Fibroblast of skin of scalp (primary cell): ENCODE measurements at places on chromosomes 1 and 21.

GRCh38 chr1:118773656-118774055 lies 214.5 kb downstream of the TBX15 start:
- DNase-seq = peak; percentile 11

DNA sequence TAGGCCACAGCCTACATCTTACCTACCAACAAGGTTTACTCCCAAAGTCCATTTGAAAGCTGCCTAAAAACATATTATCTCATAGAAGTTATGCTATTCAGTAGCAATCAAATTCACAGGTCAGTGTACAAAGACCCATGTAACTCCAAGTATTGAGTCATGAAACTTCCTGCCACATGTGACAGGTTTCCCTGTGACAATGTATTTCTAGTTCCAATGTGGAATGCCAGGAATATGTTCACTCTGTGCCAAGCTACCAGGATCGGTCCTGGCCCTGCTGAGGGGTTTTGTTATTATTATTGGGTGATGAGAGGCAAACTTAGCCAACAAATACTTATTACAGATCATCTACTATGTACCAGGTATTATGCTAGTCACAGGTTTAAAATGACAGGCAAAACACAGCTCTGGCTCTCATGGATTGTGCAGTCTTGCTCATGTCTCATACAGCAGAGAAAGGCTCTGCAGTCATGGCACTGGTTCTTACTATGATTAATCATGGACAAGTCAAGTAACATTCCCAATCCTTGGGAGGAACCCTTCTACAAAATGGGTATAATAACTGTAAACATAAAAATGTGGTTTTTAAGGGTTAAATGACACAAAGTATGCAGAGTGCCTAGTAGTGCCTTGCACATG lies 22.5 kb downstream of the DPH5 start:
- no peak for DNase-seq

DNA sequence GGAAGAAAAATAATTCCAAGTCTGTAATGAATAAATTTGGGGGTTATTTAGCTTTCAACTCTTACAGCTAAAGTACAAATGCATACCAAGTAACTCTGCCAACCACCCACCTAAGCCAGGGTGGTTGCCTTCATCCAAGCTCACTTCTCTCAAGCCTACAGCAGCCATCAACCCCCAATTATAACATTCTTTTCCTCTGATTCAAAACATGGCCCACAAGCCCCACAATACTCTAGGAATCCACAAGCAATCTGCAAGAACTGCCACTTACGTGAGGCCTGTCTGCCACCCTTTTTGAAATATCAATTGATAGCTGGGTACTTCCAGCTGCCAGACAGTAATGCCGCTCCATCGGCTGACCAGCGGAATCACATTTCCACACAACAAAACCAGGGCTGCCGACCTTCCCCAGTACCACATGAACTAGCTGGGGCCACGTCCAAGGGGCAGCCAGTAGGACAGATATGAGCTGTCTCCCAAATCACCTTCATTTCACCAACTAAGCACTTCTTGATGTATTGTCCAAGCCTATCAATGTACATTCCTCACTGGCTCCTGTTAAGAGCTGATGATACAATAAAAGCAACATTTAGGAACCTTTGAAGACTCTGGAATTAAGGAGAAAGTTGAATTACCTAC lies 3.2 kb downstream of the LBR start:
- peak; percentile 74 for DNase-seq

DNA sequence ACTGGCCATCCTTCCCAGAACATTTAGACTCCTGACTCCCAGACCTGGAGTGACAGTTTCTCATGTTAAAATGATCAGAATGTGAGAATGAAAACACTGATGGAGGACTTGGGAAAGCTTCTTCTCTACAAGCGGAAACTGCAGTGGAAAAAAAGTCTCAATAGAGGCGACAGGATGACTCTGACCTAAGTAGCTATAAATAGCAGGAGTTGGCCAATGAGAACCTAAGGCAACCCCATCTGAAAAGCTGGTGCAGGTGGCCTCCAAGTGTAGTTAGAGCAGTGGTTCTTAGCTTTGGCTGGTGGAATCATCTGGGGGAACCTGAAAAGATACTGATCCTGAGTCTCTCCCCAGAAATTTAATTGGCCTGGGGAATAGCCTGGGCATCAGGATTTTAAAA lies 44.2 kb upstream of the EXOSC10 start:
- no peak for DNase-seq

- DNase-seq = no peak
Observed at GRCh38 chr1:89085781-89086180, 20.8 kb upstream of the GBP1 start.

- DNase-seq = no peak
Observed at GRCh38 chr1:115112496-115113375, 23.4 kb upstream of the TSPAN2 start.

GRCh38 chr1:81582467-81582986 lies 218.2 kb upstream of the ADGRL2 start:
- no peak for DNase-seq

DNA sequence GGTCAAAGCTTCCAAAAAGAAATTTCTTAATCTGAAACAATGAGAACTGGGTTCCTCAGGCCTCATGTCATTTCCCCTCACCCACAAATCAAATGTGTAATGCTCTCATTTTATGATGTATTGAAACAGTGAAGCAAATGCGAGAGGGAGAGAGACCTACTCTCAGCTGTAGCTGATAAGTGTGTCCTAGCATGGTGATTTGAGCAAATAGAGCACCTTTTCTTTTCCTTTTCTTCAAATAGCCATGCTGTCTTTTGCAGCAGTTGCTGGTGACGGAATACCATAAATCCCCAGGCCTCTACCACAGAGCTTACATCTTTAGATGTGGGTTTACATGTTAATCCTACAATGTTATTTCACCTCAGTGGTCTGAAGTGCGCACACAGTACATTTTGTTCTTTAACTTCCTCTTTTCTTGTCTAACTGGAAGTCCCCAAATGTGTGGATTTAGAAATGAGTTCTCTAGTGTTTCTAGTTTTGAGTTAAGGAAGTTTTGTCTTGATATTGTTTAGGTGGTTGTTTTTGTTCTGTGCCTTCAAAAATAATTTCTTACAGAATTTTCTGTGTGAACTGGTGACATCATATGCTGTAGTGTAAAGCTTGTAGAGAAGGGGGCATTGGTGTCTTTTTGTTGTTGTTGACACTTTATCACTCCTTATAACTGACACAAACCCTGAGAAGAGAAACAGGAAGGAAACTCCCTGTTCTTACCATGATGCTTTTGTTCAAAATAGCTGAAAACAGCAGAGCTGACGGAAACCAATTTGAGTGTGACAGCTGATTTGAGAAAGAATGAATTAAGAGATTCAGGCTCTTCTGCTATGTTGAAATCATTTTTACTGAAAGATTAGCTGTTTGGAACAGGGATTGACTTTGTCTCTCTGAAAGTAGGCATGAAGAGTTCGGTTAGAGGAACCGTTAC lies 12.2 kb downstream of the SMAP2 start:
- DNase-seq = no peak

DNA sequence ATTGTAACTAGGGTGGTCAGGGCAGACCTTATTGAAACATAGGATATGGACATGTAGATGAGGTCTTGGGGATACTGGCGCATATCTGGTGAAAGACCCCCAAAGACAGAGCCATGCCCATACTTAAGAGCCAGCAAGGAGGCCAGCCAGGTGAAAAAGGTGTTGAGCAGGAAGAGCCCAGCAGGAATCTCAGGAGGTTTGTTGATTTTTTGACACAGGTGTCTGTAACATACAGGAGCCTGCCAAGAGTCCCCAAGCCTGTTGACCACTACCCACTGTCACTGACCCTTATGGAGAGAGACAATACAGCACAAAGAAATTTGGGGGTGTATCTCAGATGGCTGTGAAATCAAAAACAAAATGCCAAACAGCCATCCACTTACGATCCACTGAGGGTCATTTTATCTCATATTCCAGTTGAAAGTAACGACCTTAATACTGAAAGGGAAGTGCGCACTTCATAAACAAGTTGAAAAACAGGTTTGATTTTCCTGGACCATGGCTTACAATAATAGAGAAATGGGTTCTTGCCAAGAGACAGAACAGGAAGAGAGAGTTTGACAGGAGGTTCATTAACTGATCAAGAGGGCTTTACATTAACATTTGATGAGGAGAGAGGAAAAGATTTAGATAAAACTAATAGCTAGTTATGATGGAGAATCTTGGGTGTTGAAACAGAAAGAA lies 163.6 kb downstream of the GLUL start:
- no peak for DNase-seq

DNA sequence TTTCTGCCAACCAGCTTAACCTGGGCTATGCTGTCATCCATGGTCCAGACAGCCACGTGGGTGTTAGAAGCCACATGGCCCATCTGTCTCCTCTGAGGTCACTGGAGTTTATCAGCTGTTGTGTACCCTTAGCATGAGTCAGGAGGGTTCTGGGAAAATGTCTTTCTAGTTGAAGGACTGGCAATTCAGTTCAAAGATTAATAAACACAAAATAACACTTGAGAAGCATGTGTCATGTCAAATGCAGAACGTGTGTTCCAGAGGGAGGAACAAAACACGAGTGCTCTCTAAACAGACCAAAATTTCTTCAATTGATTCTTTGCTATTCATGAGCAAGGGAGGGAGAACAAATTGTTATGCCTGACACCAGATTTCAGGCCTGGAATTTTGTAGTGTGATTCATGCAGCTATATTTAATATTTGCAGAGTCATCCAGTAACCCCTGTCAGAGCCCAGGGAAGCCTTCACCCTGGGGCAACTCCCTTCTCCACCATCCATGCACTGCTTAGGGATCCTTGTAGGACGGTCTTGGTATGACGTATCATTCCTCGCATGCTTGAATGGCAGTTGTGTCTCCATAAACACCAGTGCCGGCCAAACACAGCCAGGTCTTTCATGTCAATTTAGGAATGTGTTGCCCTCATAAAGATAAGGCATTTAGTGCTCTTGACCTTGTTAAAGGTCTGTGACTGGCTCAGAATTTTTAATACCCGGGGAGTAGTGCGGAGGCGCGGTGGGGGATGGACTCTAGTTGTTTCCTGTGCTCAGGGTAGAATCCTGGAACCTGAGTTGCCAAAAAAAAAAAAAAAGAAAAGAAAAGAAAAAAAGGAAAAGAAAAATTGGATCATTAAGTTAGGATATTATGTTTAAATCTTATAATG lies 27.7 kb upstream of the DYRK1A start:
- peak; percentile 97 for DNase-seq

- peak; percentile 66 for DNase-seq
Observed at GRCh38 chr1:15975358-15975804, 520 bp downstream of the ZBTB17 start.

DNA sequence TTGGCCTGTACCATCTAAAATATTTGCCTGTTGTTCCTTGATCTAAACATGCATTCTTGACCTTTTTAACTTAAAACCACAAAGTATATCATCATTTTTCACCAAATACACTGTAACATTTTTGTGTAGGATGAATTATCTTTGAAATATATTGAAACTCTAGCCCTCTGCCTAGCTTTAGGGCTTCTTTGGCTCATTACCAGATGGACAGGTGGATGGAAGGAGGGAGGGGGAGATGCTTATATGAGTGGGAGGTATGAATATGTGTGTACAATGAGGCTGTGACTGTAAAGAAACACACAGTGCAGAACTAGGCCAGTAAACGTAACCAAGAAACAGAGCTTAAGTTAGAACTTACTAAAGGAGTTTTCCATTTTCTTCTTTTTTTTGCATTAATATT lies 118.5 kb downstream of the ESRRG start:
- DNase-seq = no peak

- no peak for DNase-seq
Observed at GRCh38 chr1:107293901-107294613, 153.2 kb downstream of the NTNG1 start.

DNA sequence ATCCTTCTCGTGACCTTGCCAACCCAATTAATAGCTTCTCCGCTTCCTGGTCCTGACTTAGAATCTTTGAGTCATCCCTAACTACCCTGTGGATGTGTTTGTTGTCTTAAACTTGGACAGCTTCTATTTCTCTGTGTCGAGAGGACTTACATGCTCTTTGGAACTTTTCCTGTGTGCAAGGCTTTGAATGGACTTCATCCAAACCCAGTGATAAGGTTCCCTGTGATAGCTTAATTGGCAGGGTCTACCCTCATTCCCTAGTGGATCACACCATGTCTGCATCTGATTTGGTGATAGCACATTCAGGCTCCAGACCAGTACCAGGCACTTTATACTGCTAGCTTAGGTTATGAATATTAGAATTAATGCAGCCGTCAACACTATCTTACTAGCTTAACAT lies 378.2 kb upstream of the KAZN start:
- no peak for DNase-seq

DNA sequence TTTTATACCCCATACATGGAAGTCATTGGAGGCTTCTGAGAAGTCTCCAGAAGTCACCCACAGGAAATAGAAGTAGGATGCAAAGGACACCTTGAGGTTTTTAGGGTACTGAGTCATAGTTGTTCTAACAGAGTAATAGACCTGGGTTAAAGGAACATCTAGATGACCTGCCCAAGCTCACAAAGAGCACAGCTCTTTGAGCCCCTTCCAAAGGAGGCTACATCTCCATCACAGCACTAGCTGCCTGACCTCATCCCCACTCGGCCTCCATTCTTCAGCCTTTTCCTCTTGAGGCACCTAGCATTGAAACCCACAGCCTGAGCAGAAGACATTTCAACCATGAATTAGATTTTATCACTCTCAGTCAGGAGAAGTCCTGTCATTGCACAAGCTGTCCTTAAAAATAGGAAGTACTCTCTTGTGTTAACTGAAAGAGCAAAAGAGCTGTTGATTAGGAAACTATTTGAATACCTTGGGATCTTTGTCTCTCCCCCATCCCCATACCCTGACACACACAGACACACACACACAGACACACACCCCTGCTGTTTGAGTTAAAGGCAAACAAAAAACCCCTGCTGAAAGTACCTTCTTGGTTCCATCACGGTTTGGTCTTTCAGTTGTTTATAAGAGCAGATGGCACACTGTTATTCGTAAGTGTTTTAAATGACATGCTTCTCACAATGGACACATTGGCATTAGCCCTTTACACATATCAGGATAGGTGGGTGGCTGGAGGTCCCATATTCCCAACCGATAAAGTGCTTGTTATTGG lies 22.2 kb downstream of the MKNK1 start:
- no peak for DNase-seq

- DNase-seq = peak; percentile 15
Observed at GRCh38 chr1:51518586-51519047, 449 bp downstream of the EPS15 start.

DNA sequence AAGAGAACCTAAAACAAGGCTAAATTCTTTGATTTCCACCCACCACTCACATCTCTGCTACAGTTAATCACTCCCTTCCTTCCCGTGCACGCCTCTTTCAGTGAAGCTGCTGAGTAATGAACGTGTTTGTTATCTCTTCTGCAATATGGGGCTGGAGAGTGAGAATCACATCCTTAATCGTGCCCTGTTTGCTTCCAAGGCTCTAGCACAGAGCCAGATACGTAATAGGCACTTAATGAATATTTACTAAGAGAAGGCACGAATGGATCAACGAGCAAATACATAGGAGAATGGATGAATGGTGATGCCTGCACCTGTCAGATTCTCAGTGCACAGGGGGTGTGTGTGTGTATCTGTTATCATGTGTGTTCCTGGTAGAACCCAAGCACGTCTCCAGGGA lies 22.1 kb upstream of the FAM43B start:
- no peak for DNase-seq
